ENCODE measurements at places on chromosomes 11 and 22. TPM values are rescaled to one million over a fixed set of nuclear protein-coding genes. Genes with fewer than 3 reads are reported as not detected.

The KDM4E gene
- total RNA-seq = not detected

The CREB3L1 gene
- total RNA-seq = 27.1 TPM

The CRACR2B gene
- 1.9 TPM for total RNA-seq

The MPPED2 gene
- total RNA-seq = under 0.01 TPM

The FSHB gene
- not detected for total RNA-seq

The PKNOX2 gene
- 0.37 TPM for total RNA-seq

The EIF3F gene
- 147 TPM for total RNA-seq

The SYT13 gene
- total RNA-seq = not detected

The CELSR1 gene
- total RNA-seq = 5.4 TPM

The SAAL1 gene
- 19.4 TPM for total RNA-seq

The PGR gene
- 4.1 TPM for total RNA-seq

The EHD1 gene
- 111 TPM for total RNA-seq

The FGF3 gene
- total RNA-seq = not detected

The LYVE1 gene
- 0.22 TPM for total RNA-seq

The ASCL2 gene
- not detected for total RNA-seq

The PLEKHB1 gene
- 2.5 TPM for total RNA-seq

The INPP5J gene
- total RNA-seq = 0.11 TPM

The NEU3 gene
- 6.9 TPM for total RNA-seq

The C11orf91 gene
- total RNA-seq = not detected

The CCDC116 gene
- total RNA-seq = 0.22 TPM

The PRPF19 gene
- total RNA-seq = 39.5 TPM

The TMEM191C gene
- 0.66 TPM for total RNA-seq

The CCDC87 gene
- 0.25 TPM for total RNA-seq

The ME3 gene
- total RNA-seq = 32.4 TPM

The CNIH2 gene
- 0.25 TPM for total RNA-seq

The SLC22A12 gene
- not detected for total RNA-seq

The MYOD1 gene
- 0.12 TPM for total RNA-seq

The GAS2L1 gene
- 12.6 TPM for total RNA-seq

The PNPLA3 gene
- total RNA-seq = 3.5 TPM

The MS4A2 gene
- not detected for total RNA-seq

The HBG2 gene
- total RNA-seq = not detected

The NEFH gene
- total RNA-seq = 0.44 TPM

The SERHL2 gene
- 5.9 TPM for total RNA-seq

The KREMEN1 gene
- total RNA-seq = 6.6 TPM

The TSPO gene
- 253 TPM for total RNA-seq

The APOBEC3G gene
- total RNA-seq = 15.4 TPM

The KLHDC7B gene
- 0.11 TPM for total RNA-seq

The DDI1 gene
- total RNA-seq = not detected

The C22orf31 gene
- not detected for total RNA-seq
